Umbilical cord (tissue), 2 donors: ENCODE measurements at places on chromosomes 6 and 20.

GRCh38 chr6:43952746-43953145 is 174.5 kb downstream of the MRPL14 start:
- DNase-seq = no peak

DNA sequence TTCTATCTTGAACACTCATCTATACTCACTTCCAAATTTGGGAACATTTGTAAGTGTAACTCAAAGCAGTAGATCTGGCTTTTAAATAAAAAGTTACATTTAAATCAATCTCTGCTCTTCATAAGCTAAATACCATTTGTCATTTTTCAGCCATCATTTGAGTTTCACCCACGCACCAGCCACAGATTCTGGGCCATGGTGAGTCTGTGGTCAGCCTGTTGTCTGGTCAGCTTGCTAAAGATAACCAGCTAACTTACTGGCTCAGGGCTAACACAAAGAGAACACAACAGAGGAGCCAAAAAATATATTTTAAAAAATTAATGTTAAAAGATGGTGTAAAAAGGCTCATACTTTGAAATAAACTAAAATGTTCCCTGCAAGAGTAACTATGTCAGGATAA is 181.3 kb downstream of the KIF6 start:
- DNase-seq = no peak

GRCh38 chr6:760982-761955 is 68.3 kb upstream of the EXOC2 start:
- no peak for DNase-seq

- DNase-seq = no peak
Observed at GRCh38 chr20:37804584-37805566, 98.1 kb upstream of the VSTM2L start.

DNA sequence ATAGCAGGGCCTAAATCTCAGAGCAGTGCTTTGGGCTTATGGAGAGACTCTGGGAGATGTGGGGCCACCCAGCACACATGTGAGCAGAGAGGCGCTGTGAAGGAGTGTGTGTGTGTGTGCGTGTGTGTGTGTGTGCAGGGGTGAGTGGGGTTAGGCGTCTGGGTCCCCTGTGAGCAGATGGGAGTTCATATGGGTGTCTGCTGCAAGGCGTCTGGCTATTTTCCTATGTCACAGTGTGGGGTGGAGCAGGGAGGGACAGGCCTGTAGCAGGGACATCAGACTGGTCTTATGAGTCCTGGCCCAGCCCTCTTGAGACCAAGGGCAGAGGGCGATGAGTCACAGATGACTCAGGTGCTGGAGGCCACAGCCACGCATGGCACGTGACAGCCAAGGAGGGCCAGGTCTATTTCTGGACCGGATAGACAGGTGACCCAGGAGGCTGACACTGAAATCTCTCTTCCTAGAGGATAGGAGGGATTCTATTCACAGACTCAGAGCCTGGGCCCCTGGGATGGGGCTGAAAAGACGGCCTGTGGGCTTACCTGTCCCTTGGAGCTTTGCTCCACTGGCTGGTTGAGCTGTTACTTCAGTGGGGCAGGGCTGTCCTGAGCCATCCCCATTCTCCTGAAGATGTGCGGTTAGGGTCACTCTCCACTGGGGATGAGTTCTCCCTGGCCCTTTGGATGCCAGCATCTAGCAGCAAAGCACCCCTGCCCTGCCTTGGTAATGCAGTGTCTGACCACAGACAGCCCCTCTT is 28.9 kb downstream of the VEGFA start:
- DNase-seq = peak; percentile 48

- DNase-seq = no peak
Observed at GRCh38 chr6:25468881-25469280, 183.1 kb upstream of the SCGN start.

DNA sequence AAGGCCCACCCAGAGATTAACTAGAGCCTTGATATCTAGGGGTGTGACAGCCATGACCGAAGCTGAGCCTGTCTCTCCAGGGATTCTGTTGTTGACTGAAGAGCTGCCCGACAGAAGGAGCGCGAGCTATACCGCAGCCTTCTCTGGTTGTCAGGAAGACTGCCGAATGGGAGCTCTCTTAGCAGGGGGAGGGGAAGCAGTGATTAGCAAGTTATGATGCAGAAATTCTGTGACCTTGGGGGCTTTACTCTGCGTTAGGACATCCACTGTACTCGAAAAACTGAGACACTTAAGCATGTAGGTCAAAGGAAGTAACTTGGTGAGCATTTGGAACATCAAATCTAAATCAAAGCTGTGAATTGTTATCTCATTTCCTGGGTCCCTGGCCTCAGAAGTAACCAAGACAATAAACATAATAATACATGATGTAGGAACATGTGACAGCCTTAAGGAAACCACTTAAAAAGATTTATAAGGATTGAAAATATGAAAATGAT is 84.7 kb downstream of the MAP3K4 start:
- DNase-seq = peak; percentile 53

- no peak for DNase-seq
Observed at GRCh38 chr6:168609026-168609685, 168.2 kb downstream of the SMOC2 start.

GRCh38 chr20:33229843-33230242 is 6.0 kb upstream of the BPIFA1 start:
- DNase-seq = no peak

DNA sequence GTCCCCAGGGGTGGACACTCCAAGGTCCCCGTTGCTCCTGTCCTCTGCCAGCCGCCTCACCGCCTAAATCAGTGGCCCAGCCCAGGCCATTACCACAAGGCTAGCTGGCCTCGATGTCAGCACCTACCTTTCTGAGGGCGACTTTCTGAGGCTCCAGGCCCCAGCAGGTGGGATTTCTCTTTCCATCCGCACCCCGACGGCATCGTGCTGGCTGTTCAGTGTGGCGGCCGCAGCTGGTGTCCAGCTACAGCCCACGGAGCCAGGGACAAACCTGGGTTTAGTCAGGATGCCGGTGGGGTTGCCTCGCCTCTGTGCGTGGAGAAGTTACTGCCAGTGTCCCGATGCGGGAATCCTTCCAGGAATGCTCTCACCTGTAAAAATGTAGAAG is 60.8 kb downstream of the ERMARD start:
- DNase-seq = no peak

- no peak for DNase-seq
Observed at GRCh38 chr20:62354811-62355341, 12.2 kb downstream of the LAMA5 start.

- DNase-seq = peak; percentile 71
Observed at GRCh38 chr6:14518515-14519217, 401.1 kb downstream of the CD83 start.

GRCh38 chr6:85323435-85324040 is 126.3 kb upstream of the NT5E start:
- DNase-seq = peak; percentile 81

GRCh38 chr6:135114355-135115145 is 59.9 kb upstream of the HBS1L start:
- DNase-seq = no peak

GRCh38 chr6:75317503-75318206 is 33.1 kb upstream of the TMEM30A start:
- peak; percentile 59 for DNase-seq

GRCh38 chr20:36004045-36004444 is 35.7 kb downstream of the CNBD2 start:
- DNase-seq = no peak

- no peak for DNase-seq
Observed at GRCh38 chr6:71720705-71721104, 165.6 kb upstream of the RIMS1 start.

DNA sequence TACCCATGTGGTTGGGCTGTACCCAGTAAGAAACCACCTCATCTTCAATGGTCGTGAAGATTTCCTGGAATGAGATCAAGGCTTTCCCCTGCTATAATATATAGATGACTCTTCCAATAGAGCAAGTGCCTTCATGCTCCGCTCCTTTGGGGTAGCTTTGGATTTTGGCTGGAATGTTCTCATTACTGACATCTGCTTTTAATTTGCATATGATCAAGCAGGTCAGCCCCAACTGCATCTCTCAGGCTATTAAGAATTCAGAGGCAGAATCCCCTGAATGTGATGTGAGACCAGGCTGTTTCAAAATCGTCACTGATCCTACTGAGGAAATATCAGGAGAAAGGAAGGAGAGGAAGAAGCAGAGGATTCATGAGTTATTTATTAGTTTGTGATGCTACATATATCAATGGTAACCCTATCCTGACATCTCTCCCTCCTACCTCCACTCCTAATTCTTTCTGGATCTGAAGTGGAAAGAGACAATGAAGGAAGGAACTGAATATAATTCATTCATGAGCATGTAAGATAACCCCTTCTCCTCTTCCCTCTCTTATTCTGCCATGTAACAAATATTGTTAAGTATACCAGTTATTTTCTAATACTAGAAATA is 47.6 kb upstream of the FUCA2 start:
- DNase-seq = no peak

- DNase-seq = no peak
Observed at GRCh38 chr20:16005021-16005914, 568.0 kb downstream of the KIF16B start.

GRCh38 chr6:40722553-40723258 is 135.5 kb upstream of the LRFN2 start:
- DNase-seq = peak; percentile 71

GRCh38 chr6:27726619-27727023 is 185.6 kb downstream of the OR2B2 start:
- no peak for DNase-seq

GRCh38 chr6:82205930-82206392 is 41.6 kb downstream of the IBTK start:
- DNase-seq = peak; percentile 62
